Stimulated activated CD8-positive, alpha-beta memory T cell treated with anti-CD3 and anti-CD28 coated beads, Interleukin-15, amount 100 ng/mL, for 48 hours (primary cell): ENCODE measurements at places on chromosomes 6 and 20.

GRCh38 chr6:157710604-157711003 lies 112.4 kb upstream of the SNX9 start:
- no peak for DNase-seq

DNA sequence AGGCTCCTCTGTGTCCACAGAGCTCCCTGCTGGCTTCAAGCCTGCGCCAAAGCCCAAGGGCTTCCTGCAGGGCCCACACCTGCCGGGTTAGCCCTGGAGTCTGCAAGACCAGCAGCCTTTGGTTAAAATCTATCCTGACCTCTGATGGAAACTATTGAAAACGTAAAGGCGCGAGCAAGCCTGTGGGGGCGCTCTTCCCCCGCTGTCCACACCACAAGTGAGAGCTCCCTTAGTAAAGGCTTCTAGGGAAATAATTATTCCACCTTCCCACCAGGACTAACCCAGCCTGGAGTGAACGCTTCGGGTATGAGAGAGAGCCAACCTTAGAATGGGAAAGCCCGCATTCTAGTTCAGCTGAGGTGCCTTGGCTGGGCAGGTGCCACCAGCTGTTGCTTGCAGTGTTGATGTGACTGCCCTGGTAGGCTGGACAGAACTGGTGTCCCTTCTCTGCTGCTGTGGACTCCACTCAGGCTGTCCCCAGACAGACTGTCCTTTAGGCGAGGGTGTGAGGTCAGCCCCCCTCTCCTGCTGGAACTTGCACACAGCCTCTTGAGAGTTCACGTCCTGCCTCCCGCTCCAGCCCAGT lies 68.7 kb downstream of the SYTL3 start:
- no peak for DNase-seq

DNA sequence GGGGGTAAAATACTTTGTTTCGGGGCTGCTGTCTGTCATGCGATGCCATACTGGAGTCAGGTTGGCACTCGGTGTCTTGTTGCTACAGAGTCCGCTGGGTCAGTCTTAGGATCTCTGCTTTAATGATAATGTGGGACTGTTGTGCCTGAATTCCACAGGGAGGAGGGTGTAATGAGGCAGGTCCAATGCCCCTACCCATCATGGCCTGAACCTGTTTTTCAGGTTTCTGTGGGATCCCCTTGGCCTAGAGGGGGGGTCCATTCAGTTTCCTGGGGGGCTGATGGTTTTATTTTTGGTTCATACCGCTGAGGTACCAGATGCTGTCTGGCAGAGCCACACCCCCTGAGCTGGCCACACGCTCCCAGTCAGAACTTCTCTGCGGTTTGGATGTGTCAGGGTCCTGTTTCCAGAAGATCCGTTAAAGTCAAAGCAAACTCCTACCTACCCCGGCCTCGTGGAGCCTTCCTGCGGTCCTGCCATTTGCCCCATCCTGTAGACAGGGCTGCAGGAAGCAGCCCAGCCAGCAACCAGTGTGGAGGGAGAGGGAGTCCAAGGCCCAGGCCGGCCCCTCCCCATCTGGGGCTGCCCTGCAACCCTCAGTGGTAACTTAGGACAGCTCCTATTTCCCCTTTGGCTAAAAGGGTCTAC lies 69.7 kb downstream of the TCP11 start:
- no peak for DNase-seq

DNA sequence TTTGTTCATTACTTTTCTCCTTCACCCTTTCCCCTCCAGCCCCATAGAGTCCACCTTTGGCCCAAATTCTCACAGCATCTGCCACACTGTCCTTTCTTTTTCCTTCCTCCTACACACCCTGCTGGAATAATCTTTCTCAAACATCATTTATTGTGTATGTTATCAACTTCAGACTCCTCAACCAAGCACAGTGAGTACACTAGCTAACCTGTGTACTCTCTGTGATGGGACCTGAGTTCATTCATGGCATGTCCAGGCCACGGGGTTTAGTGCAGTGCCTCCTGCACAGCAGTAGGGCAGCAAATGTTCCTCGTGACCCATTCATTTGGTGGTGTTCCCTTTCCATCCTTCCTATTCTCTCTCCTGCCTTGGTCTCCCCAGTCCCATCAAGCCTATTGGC lies 7.1 kb upstream of the ARMC12 start:
- no peak for DNase-seq

DNA sequence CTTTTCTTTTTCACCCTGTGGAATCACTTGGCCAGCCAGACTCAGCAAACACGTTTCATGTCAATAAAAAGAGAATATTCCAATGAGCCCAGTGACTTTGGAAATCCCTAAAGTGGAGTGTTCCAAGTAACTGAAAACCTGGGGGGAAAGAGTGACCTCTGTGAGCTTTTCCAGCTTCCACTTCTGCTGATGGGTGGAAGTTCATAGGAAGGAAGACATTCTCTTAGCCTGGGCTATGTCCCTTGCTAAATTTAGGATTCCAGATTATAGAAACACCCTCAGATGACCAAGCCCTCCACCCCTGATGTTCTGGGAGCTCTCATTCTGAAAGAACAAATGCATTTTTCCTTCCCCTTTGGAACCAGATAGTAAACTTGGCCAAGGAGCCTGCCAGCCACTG lies 44.8 kb upstream of the EDN1 start:
- DNase-seq, result no peak

DNA sequence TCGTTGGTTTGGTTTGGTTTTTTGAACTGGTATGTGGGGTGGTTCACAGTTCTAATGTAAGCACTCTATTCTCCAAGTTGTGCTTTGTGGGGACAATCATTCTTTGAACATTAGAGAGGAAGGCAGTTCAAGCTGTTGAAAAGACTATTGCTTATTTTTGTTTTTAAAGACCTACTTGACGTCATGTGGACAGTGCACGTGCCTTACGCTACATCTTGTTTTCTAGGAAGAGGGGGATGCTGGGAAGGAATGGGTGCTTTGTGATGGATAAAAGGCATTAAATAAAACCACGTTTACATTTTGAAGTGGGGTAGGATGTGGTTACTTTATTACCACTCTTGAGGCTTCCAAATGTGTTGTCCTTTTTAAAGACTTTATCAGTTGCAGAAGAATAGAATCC lies 168.0 kb downstream of the ZMYND8 start:
- DNase-seq, result no peak

DNA sequence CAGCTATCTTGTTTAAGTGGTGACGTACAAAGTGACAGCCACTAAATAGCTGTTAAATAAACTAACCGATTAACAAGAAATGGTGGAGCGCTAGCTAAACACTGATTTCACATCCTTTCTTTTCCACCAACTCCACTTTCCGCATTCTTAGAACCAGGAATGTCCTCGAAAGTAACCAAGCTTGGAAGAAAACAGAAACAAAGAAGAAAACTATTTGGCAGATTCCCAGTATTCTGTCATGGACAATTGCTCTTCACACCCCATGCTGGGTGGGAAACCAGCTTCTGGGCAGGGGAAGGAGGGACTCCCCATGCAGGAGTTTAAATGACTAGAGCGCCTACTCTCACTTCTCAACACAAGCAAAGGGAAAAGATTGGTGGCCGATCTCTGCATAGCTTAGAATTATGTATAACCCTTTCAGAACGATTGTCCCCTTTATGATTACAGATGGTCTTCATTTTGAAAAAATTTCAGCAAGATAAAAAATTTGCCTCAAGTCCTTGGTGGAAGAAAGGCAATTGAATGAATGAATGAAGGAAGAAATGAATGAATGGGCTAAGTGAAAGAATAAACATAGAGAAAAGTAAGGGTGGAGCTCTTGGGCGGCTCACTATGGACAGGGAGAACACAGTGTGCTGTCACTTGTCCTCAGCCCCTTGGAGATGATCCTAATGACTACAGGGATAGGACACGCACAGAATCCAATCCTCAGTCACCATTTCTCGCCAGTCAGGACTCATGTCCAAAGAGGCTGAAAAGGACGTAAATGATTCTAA lies 148.7 kb upstream of the NEDD9 start:
- no peak for DNase-seq

DNA sequence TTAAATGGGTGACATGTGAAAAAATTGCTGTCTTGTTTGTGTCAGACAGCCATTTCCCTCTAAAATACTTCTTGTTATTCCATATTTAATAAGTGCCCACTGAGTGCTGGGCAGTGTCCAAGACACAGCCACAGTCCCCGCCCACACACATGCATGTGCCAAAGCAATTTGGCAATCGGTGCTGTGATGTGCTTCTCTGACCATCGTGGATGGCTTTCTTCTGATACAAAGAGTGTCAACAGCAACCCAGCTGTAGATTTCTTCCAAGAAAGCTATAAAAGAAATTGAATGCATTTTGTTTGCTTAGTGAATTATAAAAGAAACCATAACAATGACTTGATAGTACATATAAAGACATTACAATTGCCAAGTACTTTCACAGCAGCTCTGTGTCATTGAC lies 140.5 kb upstream of the ATXN1 start:
- no peak for DNase-seq

- DNase-seq, result no peak
These were observed 23.2 kb upstream of the ELOVL2 start for GRCh38 chr6:11067348-11067747.

GRCh38 chr6:81309811-81310210 lies 442.7 kb downstream of the TENT5A start:
- no peak for DNase-seq

DNA sequence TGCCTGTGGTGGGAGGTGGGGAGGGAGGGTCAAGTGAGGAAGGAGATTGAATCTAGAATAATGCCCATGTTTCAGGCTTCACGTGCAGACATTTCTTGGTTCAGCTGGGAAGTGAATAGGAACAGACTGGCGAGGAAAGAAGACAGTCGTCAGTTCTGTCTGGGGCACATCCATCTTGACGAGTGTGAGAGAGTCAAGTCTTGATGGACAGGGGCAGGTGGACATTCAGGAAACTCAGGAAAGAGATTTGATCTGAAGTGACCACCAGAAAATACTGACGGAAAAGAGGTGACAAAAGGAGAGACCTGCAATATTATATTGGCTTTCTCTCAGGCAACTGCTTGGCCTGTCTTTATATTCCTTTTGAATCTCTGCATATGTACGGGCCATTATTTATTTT lies 68.6 kb downstream of the ESR1 start:
- no peak for DNase-seq

DNA sequence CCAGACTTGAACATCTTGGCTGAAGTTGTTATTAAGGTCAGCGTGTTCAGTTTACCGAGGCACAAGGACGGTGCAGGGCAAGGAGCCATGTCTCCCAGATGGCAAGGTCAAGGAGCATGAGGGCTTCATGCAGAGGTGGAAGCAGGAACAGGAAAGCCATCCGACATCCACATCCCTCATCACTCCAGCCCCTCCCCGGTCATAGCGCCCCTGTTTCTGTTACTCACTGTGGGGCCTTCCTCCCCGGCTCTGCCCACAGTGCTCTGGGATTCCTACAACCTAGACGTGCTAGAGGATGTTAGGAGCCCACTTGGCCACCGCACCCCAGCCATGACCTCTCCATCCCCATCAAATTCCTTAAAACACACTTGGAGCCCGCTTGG lies 146.7 kb downstream of the TTLL2 start:
- no peak for DNase-seq

DNA sequence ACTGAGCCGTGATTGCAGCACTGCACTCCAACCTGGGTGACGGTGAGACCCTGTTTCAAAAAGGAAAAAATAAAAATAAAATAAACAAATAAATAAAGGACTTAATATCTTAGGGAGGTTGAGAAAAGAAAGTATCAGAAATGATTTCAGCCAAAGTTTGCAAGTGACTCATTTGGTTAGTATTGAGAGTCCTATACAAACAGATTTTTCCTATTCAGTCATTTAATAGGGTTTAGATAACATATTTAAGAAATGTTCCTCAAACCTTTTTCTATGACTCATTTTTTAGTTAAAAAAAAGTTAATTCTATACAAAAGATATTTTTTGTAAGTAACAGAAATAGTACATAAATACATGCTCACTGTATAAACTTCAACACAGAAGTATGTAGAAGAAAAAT lies 235.1 kb downstream of the GJA1 start:
- DNase-seq, result no peak

GRCh38 chr6:142647449-142648035 lies 297.4 kb downstream of the HIVEP2 start:
- DNase-seq, result no peak

DNA sequence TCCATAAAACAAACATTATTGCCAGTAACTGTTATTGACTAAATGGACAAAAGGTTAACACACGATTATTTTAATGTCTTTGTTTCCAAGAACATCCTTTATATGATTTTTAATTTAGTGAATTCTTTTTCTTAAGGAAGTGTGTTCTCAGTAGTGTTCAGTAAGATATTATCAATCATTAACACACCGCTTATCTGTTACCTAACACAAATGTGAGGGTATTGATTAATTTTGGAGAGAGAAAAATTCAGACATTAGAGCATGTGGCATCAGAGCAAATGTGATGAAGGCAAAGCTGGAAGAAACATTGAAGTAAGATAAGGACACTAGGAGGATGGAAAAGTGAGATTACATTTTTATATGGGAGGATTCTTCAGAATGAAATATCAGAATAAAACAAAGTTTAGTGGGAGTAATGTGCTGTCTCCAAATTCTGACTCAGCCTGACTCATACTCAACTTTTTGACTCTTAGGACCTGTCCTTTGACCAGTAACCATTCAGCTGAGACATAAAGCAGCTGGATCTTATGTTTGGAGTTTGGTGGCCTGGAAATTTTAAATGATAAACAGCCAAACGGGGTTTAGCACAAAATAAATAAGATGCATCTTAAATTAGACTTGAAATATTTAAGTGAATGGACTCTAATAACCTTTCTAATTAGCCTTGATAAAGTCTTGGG lies 348.6 kb downstream of the CD109 start:
- DNase-seq, result no peak

DNA sequence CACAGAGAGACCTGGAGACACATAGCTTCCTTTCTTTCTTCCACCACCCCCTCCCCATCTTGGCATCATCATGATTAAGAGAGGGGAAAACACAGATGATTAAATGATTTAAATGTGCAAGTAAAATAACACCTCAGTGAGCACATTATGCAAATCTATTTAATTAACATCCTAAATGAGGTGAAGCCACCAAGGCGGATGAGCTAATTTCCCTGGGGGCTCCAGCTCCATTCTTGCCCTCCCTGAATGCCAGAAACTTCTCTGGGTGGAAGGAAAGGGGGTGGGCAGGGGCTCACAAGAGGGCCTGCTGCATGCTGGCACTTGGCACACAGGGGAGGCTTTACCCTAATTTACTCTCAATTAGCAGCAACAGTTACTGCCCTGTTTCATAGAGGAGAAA lies 32.5 kb upstream of the TGM2 start:
- no peak for DNase-seq

- no peak for DNase-seq
These were observed 57.8 kb downstream of the KIZ start for GRCh38 chr20:21183722-21184121.

- no peak for DNase-seq
These were observed 7.4 kb downstream of the FAM50B start for GRCh38 chr6:3856576-3856975.

GRCh38 chr6:156710479-156710878 lies 66.7 kb upstream of the ARID1B start:
- DNase-seq, result no peak

- DNase-seq, result no peak
These were observed 296.2 kb downstream of the RIMS1 start for GRCh38 chr6:72182337-72183246.

GRCh38 chr20:41340327-41341055 lies at the start of gene LPIN3:
Gene LPIN3 (plus strand): TSS chr20:41340821. CDS start chr20:41345804, 4,983 bp downstream.
- DNase-seq, result peak; percentile 49
